ENCODE measurements at places on chromosomes 16 and 17.

DNA sequence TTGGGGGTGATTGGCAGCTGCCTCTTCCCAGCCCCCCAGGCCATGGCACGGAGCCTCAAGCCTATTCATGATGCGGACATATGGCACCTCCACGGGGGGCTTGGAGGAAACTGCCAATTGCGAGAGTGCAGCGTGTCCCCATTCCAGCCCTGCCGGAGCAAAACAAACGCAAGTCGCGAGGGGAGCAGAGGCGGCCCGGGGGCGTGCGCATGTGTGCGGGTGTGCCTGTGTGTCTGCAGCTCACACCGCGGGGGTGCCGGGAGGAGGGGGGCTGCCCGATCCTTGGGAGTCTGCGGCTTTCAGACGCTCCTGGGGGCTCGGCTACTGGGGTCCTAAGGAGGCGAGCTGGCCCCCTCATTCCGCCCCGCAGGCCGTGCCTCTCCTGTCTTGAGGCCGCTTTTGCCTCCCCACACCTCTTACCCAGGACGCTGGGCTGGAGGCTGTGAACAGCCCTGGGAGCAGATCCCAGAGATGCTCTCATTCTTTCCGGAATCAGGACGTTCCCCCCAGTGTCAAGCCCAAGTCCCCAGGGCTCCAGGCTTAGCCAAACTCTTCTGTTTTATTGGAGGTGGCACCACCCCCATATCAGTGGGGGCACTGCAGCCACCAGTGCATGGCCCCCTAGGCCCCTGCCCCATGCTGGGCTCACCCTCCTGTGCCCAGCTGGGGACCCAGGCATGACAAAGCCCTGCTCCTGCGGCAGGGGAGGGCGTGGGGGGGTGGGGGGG, 29.1 kb downstream of the ENDOV start:
- DNase-seq, result no peak

- no peak for DNase-seq
These were observed 2.8 kb upstream of the KDM6B start for GRCh38 chr17:7831233-7831632.

DNA sequence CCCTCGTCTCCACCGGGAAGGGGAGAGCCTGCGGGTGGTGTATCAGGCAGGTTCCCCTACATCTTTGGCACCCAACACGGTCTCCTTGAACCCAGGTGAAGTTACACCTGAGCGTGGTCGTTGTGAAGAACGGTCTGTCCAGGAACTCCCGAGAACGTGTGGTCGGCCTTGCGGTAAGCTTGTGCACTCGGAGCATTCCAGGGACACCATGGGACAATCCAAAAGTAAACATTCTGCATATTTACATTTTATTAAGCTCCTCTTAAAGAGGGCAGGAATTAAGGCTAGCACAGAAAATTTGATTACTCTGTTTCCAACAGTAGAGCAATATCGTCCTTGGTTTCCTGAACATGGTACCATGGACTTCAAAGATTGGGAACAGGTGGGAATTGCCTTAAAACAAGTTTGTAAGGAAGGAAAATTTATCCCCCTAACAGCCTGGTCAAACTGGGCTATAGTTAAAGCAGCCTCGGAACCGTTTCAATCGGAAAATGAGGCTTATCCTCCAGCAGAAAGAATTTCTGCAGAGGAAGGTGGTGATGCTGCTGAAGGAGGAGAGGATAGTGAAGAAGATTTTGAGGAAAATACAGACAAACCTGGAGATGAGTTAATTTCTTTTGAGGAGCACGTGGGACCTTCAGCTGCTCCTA, 18.2 kb downstream of the ALOX15B start:
- DNase-seq, result no peak

DNA sequence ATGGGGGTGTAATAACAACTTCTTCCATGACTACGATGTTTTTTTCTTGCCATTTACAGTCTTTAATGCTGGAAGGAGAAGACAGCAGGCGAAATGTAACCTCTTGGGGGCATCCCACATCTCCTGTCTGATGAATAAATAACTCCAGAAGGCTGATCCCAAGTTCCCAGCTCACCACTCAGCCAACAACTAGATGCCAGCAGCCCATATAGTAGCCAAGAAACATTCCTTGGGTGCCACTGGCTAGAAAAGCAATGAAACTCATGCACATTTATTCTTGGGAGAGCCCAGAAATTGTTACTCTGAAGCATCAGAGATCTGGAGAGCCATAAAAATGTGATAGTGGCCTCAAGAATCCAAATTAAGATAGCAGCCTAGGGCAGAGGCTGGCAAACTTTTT, 22.7 kb upstream of the TMEM101 start:
- DNase-seq, result no peak

DNA sequence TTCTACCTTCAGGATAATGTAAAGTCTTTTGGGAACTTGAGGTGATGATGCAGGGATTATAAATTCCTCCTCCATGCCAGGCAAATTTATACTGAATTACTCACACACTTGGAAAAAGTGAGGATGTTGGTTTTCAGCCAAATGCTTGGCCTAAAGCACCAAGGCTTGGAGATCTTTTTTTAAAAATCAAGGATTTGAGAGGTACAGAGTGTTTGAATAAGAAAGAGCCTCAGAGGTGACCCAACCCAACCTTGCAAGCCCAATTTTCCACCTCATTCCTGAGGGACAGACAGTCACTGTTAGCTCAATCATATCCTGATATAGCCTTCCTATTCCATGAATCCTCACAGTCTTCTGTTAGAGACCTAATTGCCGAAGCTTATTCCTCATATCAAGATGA, 14.0 kb downstream of the GRIN2A start:
- DNase-seq, result no peak

GRCh38 chr17:78705071-78705470, 77.0 kb downstream of the CYTH1 start:
- no peak for DNase-seq
